Mammary epithelial cell (primary cell): ENCODE measurements at places on chromosomes 6 and 20. TPM values are rescaled to one million over a fixed set of nuclear protein-coding genes. Genes with fewer than 3 reads are reported as not detected.

The SLC26A8 gene
- not detected in 2 replicates for total RNA-seq

GRCh38 chr20:6100246-6100645 is 22.6 kb downstream of the FERMT1 start:
- peak; percentile 2 for DNase-seq

- no peak for DNase-seq
Observed at GRCh38 chr6:114172576-114173260, 170.1 kb downstream of the HS3ST5 start.

DNA sequence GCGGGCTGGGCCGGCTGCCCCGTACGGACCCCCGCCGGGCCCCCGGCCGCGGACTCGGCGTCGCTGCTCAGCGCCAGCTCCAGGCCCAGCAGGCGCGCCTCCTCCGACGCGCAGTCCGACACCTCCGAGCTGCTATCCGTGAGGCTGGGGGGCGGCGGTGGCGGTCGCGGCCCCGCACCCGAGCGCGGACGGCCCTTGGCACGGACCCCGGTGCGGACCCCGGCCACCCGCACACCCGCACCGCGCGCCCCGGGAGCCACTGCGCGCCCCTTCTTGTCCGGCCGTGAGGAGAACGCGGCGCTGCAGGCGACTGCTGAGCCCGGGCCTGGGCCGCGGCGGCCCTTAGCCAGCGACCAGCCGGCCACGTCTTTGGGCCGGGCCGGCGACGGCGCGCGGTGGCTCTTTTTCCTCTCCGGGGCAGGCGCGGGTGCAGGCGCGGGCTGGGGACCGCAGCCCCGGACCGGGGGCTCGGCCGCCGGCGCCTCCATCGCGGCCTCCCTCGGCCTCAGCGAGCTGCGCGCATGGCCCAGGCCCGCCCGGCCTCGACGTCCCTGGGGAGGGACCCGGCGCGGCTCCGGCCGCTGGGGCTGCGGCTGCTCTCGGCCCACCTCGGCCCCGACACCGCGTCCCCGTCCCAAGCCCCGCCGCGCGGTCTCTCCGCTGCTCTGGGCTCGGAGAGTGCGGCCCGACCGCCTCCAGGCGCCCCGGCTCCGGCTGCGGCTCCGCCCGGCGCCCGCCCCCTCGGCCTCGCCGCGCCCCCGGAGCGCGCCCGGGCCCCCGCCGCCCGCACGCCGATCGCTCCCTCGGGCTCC is 12.9 kb upstream of the TLDC2 start:
- DNase-seq: no peak

DNA sequence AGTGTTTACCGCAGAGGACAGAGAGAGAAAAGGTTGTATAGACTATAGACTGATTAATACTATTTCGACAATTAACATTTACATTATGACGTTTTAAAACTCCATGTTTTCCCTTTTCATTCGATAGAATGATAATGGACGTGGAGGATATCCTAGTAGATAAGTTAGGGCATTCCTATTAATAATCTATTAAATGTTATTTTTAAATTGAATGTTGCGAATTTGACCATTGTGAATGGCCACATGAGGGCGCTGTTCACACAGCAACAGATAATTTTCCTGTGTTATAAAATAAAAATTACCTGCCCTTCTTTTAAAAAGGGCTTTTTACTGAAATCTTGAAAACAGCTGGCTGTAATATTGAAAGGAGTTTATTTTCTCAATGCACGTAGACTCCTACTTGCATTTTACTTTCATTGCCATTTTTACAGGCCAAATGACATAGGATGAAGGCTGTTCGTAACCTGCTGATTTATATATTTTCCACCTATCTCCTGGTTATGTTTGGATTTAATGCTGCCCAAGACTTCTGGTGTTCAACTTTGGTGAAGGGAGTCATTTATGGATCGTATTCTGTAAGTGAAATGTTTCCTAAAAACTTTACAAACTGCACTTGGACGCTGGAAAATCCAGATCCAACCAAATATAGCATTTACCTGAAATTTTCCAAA is 3.3 kb downstream of the ADGRB3 start:
- no peak for DNase-seq

The PPP1R3G gene
- total RNA-seq: 0.11 TPM in 1 of 2 replicates, not detected in the other

DNA sequence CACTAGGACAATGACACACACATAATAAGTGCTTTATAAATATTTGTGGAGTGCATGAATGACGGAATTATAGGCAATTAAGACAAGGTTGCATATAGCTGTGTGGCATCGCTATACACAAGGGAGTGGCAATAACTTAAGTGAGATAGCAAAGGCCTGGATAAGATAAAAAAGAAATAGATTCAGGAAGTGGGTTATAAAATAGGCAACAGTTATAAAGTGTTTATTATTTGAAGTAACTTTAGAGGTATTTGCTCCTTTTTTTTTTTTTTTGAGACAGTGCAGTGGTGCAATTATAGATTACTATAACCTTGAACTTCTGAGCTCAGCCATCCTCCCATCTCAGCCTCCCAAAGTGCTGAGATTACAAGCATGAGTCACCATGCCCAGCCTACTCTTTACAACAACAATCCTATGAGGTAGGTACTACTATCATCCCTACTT is 75.9 kb upstream of the LOC128125822 start:
- no peak for DNase-seq

The CYP21A2 gene
- 0.35 TPM in 1 of 2 replicates, not detected in the other for total RNA-seq

- no peak for DNase-seq
Observed at GRCh38 chr20:15642676-15643075, 930.6 kb downstream of the KIF16B start.

- DNase-seq: no peak
Observed at GRCh38 chr6:170187669-170188566, 103.0 kb downstream of the DLL1 start.

The ECHDC1 gene
- 54.2 TPM for total RNA-seq

DNA sequence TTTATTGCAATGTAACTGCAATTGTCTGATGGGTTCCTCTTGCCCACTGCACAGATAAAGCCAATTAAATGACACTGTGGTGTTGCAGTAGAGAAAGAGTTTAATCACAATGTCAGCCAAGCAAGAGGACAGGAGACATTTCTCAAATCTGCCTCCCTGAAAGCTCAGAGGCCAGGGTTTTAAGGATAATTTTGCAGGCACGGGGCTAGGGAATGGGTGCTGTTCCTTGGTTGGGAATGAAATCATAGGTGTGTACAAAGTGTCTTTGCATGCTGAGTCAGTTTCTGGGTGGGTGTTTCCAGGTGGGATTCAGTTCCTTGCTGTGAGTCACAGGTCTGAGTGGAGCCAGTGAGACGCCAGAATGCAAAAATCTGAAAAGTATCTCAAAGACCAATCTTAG is 271.4 kb downstream of the DOK5 start:
- no peak for DNase-seq

The SPINT3 gene
- total RNA-seq: not detected in 2 replicates

GRCh38 chr6:44679438-44680201 is 292.1 kb downstream of the CDC5L start:
- DNase-seq: no peak

- DNase-seq: no peak
Observed at GRCh38 chr6:149484733-149485700, at the start of gene ZC3H12D. TSS of gene ZC3H12D (minus strand) at chr6:149485014. CDS start at chr6:149474543, 10,471 bp downstream.

- DNase-seq: no peak
Observed at GRCh38 chr20:37564016-37564387, 36.3 kb upstream of the BLCAP start.

- DNase-seq: no peak
Observed at GRCh38 chr20:16385891-16386290, 187.4 kb downstream of the KIF16B start.

The ASF1A gene
- total RNA-seq: 19.8 TPM

GRCh38 chr6:147149092-147149491 is 55.1 kb upstream of the STXBP5 start:
- no peak for DNase-seq

GRCh38 chr6:119974430-119975159 is 625.0 kb upstream of the MAN1A1 start:
- DNase-seq: no peak

The MOG gene
- total RNA-seq: not detected in 2 replicates

The MUC21 gene
- total RNA-seq: not detected in 2 replicates
